ENCODE measurements at places on chromosomes 2 and 18.

GRCh38 chr2:15539999-15540398, 21.1 kb downstream of the NBAS start:
- no peak for DNase-seq

GRCh38 chr2:20226152-20226545, 1.2 kb upstream of the SDC1 start:
- no peak for DNase-seq

DNA sequence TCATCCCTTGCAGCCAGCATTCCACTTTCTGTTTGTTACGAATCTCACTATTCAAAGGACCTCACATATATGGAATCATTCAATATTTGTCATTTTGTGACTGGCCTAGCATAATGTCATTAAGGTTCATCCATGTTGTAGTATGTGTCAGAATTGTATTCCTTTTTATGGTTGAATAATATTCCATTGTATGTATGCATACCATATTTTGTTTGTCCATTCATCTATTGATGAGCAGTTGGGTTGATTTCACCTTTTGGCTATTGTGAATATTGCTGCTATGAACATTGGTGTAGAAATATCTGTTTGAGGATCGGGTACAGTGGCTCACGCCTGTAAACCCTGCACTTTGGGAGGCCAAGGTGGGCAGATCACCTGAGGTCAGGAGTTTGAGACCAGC, 35.0 kb downstream of the PSMD14 start:
- DNase-seq = no peak

GRCh38 chr2:190267302-190267701, 52.3 kb downstream of the HIBCH start:
- peak; percentile 15 for DNase-seq

GRCh38 chr2:236505648-236506047, 64.0 kb upstream of the ACKR3 start:
- DNase-seq = no peak

- peak; percentile 51 for DNase-seq
Observed at GRCh38 chr18:63292831-63293683, 26.5 kb downstream of the BCL2 start.

DNA sequence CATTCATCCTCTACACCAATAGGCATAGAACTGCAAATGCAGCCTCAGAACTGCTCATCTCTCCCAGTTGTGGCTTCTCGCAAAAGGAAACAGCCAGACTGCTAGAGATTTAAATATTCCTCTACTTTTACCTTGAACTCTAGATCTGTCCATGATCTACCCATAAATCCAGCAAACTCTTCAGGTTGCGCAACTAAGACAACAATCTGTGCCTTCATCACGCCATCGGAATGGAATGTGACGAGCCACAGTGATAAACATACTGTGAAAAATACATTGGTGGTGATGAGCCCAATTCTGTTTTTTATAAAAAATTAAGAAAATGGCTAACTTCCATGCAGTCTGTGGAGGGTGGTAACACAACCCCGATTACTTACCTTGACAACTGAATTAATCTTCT, 626.7 kb downstream of the LRRTM4 start:
- DNase-seq = no peak

DNA sequence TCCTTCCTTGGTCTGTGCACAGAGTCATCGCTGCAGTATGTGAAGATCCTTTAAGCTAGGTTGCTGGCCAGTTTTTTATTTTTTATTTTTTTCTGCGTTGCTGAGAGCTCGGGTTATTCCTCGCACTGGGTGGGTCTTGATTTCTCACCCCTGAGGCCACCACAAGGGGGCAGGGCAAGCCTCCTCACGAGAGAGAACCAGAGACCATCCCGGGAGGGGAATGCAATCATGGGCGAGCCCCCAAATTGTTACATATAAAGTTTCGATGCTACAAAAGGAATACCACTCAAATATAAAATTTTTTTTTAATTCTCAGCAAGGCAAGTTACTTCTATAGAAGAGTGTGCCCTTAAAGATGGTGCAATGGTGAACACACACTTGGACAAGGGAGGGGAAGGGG, 24.9 kb downstream of the HTR2B start:
- DNase-seq = no peak

DNA sequence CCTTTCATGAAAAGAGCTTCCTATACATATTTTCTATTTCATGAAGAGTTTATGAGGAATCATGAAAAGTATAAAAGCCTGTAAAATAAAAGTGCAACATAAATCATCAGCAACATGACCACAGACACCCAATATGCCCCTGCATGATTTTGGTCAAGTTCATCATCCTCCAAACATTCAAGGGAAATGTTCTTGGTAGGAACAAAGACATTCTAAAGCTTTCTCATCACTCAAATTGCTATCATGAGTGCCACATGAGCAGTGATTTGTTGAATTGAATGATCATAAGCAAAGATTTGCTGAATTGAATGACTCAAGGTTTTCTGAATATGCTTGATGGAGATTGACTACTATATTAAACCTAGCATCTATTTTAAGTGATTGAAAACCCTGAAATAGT, 172.2 kb downstream of the MBD2 start:
- DNase-seq = no peak

Measured in activated CD4-positive, alpha-beta T cell treated with anti-CD3 and anti-CD28 coated beads, Interleukin-2, Interleukin-4, amounts not matched to agents 100 ng/mL and 50 ng/mL, durations not matched to agents 16 hours and 8 hours (primary cell).